Fibroblast of skin of abdomen (primary cell): ENCODE measurements at places on chromosomes 1 and 21.

DNA sequence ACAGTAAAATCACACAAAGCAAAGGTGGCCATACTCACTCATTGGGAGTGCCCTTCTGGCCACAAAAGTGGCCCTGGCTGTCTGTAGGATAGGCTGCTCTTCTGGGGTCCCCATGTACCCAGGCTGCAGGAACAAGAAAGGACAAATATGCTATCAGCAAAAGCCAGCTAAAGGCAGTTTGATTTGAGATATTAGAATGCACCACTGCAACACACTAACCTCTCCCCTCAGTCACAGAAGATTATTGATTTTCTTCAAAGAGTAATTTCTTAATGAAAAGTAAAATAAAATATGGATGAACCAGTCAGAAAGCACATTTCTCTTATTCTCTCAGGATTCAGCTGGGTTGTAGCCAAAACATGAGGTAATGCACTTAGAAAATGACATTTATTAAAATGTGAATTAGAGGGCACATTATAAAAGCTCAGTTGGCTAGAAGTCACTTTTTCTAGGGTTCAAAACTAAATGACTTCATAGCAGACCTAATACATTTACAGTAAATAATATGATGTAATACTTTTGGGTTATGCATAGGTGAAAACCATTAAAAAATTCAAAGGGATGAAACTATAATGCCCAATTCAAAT lies 140.8 kb downstream of the LHX8 start:
- no peak for DNase-seq

GRCh38 chr1:40886318-40887011 lies 24.3 kb upstream of the CITED4 start:
- no peak for DNase-seq

GRCh38 chr1:228323401-228323800 lies 83.2 kb downstream of the TRIM11 start:
- no peak for DNase-seq

- no peak for DNase-seq
Observed at GRCh38 chr1:153190373-153190772, 12.9 kb upstream of the LELP1 start.

GRCh38 chr1:44359234-44359935 lies 4.3 kb upstream of the ERI3 start:
- no peak for DNase-seq

DNA sequence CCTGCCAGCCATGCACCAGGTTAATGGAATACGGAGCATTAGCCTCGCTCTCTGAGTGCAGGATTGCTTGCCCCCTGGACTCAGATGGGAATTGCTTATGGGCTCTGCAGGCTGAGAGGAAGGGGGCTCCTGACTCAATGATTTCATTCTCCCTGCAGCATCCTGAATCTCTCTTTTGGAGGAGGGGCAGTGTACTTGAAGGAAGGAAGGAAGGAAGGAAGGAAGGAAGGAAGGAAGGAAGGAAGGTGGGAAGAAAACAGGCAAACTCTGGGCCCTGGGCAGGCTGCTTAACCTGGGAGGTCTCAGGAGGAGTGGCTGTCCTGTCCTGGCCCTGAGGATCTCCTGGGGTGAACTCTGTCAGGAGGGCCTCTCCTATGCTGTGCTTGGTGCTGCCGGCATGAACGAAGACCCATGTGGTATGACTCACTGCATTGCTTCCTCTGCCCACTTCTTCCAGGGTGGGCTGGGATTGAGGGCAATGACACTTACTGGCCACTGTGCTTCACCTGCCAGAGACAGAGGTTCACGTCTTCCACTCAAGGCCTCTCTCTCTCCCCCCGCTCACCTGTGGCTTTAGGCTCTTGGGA lies 257.1 kb upstream of the CSF3R start:
- no peak for DNase-seq

- peak; percentile 79 for DNase-seq
Observed at GRCh38 chr21:21101911-21102310, 103.7 kb downstream of the NCAM2 start.

GRCh38 chr1:119637710-119638109 lies 10.4 kb downstream of the ZNF697 start:
- DNase-seq = no peak

DNA sequence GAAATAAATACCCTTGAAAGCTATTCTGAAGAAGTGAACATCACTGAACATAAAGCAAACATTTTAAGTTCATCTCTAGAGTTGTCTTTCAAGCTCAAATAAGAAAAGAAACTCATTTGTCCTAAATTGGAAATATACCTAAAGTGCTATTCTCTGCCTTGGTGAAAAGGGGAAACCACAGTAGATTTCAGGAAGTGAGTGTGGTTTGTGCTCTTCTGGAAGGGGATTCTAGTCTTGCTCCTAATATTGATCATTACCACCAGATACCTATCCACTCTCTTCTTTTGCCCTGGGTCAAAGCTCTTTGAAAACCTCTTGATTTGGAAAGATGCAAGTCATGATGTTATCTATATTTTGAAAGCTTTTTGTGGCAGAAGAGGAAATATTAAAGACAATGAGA lies 798.1 kb downstream of the ADGRL2 start:
- DNase-seq = no peak

DNA sequence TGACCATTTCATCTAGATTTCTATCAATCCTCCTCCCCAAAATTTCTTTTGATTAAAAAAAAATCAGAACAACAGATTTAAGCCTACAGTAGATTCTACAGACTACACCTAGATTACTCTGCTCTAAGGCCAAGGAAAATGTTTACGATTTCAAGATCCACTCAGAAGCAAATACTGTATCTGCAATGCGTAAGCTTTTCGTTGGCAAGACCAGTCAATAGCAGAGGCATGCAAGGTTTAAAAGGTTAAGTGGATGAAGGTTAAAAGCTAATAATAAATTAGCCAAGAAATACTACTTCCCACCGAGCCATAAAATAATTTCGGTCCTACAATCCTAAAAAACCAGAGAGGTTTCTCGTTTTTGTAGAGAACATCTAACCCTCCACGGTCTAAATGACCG lies 1.3 kb downstream of the CLSTN1 start:
- no peak for DNase-seq

- DNase-seq = no peak
Observed at GRCh38 chr1:2151252-2151651, 43.3 kb downstream of the FAAP20 start.

DNA sequence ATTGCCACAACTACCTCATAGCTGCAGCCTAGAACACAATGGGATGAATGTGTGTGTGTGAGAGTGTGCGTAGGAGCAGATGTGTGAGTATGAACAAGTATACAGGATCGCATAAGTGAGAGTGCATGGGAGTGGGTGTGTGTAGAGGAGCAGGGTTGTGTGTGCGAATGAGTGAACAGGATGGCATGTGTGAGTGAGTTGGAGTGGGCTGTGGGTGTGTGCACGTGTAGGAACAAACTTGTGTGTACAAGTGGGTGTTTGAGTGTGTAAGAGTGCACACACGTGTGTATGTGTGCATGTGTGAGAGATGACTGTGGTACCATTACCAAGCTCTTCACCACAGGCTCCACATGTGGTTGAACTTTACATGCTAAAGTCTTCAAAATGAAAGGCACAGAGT lies 175.4 kb upstream of the EDN2 start:
- no peak for DNase-seq

DNA sequence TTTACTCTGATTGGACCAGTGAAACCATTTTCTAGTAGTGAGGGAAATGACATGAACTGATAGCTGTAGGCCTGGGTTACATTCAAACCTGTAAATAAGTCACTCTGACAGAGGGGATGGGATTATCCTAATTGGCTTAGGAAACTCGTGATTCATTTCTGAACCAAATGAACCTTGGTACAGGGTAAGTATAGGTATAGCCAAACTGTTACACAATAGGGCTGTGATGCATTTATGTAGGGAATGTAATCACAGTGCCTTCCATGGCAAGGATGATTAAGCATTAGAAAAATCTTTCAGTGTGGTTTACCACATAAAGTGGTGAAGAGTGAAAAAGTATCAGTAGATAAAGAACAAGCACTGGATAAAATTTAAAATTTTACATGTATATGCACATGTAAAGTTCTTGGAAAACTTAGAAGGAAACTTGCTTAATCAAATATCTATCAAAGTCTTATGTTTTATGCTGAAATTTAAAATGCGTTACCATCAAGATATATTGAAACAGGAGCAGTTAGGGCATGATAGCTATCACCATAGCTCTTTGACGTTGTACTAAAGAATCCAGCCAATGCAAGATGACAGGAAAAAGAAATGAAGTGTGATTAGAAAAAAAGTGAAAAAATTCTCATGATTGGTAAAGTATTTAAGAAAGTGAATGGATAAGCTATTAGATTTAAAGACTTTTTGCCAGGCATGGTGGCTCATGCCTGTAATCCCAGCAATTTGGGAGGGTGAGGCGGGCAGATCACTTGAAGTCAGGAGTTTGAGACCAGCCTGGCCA lies 63.0 kb downstream of the RABGAP1L start:
- DNase-seq = peak; percentile 70

DNA sequence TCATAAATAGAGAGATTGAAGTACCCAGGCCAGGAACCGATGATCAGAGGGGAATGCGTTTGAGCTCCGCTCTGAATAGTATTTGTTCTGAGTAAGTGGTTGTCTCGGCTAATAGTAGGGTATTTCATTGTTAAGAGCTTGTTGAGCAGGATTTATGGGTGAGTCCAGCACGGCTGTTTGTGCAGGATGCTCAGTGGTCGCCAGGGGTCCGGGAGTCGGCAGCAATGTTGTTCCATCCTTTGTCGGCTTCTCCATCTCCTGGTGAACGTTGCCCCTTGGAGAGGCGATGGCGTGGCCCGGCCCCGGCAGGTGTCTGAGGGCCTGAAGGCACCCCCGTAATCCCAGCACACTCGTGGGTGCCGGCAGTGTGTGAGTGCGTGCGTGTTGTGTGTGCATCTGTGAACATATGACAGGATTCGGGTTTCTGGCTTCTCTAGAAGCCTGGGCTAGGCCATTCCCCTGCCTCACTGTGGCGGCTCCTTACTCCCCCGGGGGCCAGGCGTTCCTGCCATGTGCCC lies 160.8 kb upstream of the ARHGEF16 start:
- DNase-seq = no peak

DNA sequence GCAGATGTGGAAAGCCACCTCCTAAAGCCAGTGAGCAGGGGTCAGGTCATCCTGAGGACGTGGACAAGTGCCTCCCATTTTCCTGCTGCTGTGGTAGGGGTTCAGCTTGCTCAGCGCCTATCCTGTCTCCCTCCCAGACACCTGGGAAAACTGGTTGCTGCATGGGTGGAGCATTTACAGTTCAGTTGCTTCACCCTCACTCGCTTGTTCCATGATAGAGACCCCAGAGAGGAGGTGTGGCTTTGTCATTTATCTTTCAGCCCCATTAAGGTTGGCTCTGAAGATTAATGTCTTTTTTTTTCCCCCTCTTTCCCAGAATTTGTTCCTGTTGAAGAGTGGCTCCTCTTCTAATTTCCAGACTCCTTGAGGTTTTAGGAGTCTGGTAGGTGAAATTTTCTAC lies 9.2 kb downstream of the VANGL1 start:
- DNase-seq = no peak

DNA sequence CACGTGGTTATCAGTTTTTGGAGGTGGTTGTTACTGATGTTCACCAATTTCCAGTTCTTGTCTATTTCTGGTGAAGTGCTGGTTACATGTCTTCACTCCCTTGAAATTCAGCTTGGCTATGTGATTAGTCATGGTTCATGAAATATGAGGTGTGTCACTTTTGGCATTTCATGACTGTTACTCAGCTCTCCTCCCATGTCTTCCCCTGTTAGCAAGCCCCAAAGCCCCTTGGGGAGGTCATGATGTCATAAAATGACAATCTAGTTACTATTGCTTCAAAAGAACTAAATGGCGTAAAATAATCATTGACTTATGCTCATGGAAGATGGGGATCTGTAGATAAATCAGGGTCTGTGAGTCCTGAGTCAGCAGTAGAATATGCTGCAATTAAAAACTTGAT lies 425.1 kb downstream of the SETD4 start:
- DNase-seq = peak; percentile 99

- peak; percentile 51 for DNase-seq
Observed at GRCh38 chr1:97385536-97386277, 535.1 kb downstream of the DPYD start.

- DNase-seq = no peak
Observed at GRCh38 chr1:183287191-183287675, 101.2 kb downstream of the LAMC2 start.
